Skeletal muscle cell (primary cell): ENCODE measurements at places on chromosomes 13 and 19.

GRCh38 chr13:28440774-28441504 is 54.0 kb downstream of the FLT1 start:
- no peak for DNase-seq

DNA sequence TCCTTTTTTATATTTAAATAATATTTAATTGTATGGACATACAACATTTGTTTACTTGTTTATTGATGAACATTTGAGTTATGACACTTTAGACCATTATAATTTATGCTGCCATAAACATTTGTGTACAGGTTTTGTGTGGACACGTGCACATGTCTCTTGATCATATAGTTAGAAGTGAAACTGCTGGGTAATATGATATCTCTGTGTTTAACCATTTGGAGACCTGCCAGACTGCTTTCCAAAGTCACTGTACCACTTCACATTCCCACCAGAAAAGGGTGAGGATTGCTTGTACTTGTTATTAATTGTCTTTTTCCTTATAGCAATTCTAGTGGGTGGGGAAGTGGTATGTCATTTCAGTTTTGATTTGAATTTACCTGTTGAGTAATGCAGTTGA is 145.6 kb upstream of the KLHL1 start:
- no peak for DNase-seq

GRCh38 chr19:10510301-10510802 is 6.9 kb downstream of the S1PR5 start:
- no peak for DNase-seq

DNA sequence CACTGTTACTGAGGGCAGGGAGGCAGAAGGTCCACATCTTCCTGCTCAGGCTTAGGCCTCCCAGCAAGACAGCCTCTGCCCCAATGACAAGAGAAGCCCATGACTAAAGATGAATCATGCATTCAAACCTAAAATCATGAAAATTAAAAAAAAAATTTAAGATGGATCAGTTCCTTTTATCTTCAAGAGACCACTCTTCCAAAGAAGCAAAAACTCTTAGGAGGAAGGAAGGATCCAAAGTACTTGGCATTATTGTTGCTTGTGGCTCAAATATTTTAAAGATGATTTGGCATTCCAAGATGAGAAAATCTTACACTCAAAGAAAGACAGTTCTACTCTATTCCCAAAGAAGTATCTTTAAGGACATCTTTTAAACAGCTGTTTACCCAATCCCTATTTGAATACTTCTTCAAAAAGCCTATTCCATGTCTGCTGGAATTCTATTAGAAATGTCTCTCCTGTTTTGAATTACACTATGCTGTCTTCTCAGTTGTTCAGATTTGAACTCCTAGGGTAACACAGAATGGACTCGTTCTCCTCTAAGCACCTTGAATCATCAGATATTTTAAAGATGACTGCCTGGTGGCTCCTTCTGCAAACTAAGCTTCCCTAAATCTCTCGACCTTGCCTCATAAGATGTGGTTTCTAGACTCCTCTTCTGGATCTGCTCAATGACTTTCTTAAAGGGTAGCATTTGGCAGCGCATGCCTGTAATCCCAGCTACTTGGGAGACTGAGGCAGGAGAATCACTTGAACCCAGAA is 7.0 kb downstream of the SERP2 start:
- no peak for DNase-seq

DNA sequence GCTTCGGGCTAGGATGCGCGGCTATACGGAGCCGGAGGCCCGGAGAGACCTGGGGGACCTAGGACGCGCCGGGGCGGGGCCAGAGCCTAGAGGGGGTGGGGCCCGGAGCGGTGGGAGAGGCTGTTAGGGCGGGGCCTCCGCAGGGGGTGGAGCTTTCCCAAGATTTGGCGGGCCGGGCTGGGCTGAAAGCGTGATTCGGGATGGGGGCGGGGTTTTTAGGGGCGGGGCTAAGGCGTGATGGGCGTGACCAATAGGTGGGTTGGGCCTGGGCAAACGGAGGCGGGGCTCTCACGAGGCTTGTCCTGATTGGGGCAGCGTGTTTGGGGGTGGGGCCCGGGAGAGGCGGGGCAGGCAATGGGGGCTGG is 439 bp downstream of the RAB11B start:
- DNase-seq, result peak; percentile 62

- DNase-seq, result no peak
Measured at GRCh38 chr13:111179908-111180760, 65.0 kb downstream of the ARHGEF7 start.

DNA sequence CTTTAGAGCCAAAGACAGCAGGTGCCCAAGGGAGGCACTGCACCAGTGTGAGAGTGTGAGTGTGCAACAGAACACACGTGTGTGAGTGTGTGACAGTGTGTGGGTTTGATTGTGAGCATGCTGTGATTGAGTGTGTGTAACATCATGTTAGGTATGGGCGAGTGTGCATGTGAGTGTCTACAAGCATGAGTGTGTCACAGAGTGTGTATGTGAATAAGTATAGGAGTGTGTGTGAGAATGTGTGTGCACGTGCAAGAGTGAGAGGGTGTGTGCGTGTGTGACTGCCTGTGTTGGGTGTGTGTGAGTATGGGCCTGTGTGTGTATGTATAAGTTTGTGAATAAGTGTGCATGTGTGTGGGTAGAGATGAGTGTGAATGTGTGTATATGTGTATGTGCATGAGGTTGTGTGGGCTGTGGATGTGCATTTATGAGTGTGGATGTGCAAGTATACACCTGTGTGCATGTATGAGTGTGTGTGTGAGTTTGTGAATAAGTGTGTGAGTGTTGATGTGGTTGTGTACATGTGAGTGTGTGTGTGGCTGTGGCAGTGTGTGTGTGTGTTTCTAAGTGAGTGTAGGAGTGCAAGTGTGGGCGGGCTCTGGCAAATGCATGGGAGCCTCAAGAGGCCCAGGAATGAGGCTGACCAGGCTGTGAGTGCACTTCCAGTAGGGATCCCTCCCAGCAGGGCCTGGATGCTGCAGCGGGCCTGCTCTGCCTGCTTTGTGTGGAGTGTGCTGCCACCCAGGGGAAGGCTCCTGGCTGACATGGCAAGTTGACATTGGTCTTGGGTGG is 198.4 kb downstream of the COL4A1 start:
- DNase-seq, result peak; percentile 75

GRCh38 chr13:44817131-44817671 is 172.1 kb downstream of the NUFIP1 start:
- no peak for DNase-seq

DNA sequence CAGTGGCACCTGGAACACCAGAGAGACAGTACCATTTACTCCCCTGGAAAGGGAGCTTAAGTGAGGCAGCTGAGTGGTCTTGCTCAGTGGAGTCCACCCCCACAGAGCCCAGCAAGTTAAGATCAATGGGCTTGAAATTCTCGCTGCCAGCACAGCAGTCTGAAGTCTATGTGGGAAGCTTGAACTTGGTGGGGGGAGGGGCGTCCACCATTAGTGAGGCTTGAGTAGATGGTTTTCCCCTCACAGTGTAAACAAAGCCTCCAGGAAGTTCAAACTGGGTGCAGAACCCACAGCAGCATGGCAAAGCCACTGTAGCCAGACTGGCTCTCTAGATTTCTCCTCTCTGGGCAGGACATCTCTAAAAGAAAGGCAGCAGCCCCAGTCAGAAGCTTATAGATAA is 30.3 kb upstream of the CEACAM4 start:
- no peak for DNase-seq

GRCh38 chr19:15123031-15123890 is 16.1 kb downstream of the SYDE1 start:
- no peak for DNase-seq

DNA sequence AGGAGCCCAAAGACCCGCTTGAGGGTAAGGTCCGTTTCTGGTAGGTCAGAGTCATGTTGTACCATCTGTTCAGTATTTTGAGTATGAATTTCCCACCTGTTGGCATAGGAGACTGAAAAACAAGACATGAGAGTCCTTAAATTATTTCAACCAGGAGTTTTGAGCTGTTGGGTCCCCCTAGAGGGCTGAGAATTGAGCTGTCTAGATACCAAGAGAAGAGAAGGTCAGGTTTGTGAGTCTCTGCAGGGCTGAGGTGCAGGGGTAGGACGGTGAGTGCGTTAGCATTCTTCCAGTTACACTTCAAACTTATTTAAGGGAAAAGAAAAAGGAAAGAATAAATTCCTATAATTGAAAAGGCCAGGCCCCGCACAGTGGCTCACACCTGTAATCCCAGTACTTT is 5.0 kb downstream of the CBLC start:
- no peak for DNase-seq

GRCh38 chr13:95471960-95472359 is 80.6 kb upstream of the CLDN10 start:
- DNase-seq, result no peak

- DNase-seq, result no peak
Measured at GRCh38 chr19:16405091-16405490, 66.7 kb downstream of the EPS15L1 start.

GRCh38 chr13:23509781-23510543 is 60.2 kb upstream of the TNFRSF19 start:
- no peak for DNase-seq

GRCh38 chr13:29936051-29936813 is 85.8 kb upstream of the UBL3 start:
- DNase-seq, result no peak

DNA sequence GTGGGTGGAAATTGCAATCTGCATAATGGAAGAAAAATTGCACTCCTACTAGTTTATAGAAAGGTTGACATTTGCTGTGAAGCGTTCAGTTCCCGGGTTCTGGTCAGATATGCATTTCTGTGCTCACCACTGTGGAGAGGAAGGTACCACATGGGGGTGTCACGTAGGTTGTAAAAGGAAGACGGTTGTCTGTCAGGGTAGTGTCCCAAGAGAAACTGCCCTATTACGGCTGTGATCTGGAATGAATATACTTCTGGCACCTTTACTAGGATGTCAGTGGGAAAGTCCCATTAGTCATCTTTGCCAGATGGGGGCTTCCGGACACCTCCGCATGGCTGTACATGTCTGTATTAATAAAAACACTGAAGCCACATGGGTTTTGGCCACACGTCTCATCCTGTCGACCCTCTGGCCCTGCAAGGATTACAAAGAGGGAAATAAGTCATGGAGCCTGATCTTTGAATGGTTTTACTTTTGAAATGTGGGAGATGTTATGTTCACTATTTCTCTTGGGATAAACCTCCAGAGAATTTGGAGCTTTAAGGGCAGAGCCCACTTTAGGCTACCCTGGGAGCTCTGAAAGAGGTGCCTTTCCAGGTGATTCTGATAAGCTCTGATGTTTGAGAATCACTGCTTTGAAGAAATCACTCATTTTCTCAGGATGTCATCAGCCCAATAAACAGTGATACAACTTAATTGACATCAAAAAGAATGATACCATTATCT is 133.9 kb downstream of the AKAP11 start:
- DNase-seq, result peak; percentile 23

GRCh38 chr13:98415326-98416070 is 161.4 kb downstream of the STK24 start:
- DNase-seq, result no peak

GRCh38 chr13:29907670-29908069 is 57.3 kb upstream of the UBL3 start:
- DNase-seq, result no peak

DNA sequence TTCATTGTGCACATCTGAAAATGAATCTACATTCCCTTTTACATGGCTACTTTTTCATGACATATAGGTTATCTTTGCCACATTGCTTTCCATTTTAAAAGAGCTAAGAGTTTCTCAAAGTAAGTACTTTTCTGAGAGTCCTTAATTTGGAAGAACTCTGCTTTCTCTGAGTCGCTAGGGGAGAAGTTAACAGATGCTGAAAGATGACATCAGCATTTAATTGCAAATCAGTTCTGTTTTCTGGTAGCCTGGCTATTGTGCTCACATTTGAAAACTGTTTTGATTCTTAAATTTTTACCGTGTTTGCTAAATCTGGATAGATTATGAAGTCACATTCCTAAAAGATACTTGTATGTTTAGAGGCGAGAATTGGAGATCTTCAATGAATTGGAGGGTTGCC is 107.7 kb upstream of the C1QTNF9B start:
- no peak for DNase-seq

GRCh38 chr13:112193463-112194166 is 126.7 kb downstream of the SOX1 start:
- no peak for DNase-seq

DNA sequence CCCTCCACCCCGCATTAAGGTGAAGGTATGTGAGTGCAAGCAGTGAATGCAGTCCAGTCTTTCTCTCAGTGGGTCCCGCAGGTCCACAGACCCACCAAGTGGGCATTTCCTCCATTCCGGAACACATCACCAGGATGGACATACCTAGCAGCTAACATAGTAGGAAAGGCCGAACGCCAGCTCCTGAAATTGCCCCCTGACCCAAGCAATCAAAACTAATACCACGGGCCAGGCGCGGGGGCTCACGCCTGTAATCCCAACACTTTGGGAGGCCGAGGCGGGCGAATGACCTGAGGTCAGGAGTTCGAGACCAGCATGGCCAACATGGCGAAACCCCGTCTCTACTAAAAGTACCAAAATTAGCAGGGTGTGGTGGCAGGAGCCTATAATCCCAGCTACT is 71.7 kb upstream of the VSTM2B start:
- DNase-seq, result no peak

- DNase-seq, result peak; percentile 77
Measured at GRCh38 chr13:76425935-76426334, 460.3 kb downstream of the KCTD12 start.

GRCh38 chr19:35696835-35697234 is 7.5 kb upstream of the ZBTB32 start:
- DNase-seq, result no peak
